ENCODE measurements at places on chromosomes 12 and 14.
A peak's percentile ranks its signal among the peaks of the same experiment; 100 is the strongest.

DNA sequence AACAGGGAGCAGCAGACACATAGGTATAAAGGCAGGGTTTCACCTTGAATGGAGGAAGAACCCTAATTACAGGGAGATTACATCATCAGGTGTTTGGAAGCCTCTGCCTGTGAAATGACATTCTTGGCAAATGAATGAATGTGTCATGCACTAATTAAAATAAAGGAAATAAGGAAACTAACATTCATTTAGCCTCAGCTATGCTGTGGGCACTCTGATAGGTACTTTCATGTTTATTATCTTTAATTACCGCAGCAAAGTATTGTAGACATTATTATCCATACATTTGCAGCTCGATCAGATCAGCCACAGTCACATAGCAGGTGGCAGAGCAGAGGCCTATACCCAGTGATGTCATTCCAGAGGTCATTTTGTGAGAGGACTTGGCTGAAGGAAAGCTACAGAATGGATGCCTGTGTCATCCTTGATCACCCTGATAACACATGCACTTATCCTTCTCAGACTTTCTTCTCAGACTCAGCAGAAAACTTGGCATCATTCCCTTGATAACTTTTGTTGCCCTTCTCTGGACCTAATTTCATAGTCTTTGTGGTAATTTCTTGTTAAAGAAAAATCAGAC is 18.4 kb downstream of the ZNF664 start:
- DNase-seq: no peak

- no peak for DNase-seq
These were observed 3.9 kb upstream of the LHX5 start for GRCh38 chr12:113475451-113476175.

DNA sequence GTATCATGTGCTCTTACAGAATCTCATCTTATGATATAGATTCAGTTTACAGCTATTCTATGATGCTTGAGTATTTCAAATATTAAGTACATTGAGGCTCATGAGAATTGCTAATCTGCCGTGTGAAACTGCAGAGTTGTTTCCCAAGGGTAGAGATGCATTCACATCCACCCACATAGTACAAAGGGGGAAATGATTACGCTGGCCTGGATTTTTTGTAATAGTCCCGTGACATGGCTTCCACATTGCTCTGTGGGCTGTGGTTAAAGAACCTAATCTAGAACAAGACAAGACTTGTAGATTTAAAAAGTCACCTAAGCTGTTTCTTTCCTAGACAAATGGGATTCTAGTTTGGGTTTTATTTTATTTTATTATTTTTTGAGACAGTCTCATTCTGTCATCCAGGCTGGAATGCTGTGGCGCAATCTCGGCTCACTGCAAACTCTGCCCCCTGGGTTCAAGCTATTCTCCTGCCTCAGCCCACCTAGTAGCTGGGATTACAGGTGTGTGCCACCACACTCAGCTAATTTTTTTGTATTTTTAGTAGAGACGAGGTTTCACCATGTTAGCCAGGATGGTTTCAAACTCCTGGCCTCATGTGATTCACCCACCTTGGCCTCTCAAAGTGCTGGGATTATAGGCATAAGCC is 13.0 kb upstream of the RIOX1 start:
- DNase-seq: no peak

DNA sequence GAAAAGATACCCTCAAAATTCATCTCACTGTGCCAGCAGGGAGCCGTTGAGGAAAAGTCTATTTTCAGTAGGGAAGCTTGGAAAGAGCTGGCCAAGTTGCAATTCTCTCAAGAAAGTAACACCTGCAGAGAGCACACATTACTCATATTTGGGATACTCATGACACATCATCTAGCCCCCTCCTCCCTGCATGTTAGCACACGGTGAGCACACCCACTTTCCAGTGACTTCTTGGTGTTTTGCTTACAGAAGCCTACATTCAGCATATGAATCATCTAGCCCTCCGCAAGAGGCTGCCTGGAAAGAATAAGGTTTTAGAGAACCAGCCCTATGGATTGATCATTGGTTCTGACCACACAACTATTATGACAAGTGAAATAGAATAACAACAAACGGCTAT is 124.5 kb downstream of the PTPRO start:
- DNase-seq: no peak

- DNase-seq: no peak
These were observed 160.6 kb downstream of the ANO4 start for GRCh38 chr12:100955139-100955538.

DNA sequence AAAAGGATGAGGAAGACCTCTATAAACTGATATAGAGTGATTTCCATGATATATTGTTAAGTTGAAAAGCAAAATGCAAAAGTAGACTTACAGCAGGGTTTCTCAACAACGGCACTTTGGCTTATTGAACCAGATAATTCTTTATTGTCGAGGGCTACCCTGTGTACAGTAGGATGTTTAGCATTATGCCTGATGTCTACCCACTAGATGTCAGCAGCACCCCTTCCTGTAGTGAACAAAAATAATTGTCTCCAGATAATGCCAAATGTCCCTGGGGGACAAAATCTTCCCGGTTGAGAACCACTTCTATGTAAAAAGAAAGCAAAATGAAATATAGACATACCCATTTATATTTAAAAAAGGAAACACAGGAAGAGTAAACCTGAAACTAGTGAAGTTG is 32.4 kb downstream of the ABCD2 start:
- DNase-seq: peak; percentile 1

DNA sequence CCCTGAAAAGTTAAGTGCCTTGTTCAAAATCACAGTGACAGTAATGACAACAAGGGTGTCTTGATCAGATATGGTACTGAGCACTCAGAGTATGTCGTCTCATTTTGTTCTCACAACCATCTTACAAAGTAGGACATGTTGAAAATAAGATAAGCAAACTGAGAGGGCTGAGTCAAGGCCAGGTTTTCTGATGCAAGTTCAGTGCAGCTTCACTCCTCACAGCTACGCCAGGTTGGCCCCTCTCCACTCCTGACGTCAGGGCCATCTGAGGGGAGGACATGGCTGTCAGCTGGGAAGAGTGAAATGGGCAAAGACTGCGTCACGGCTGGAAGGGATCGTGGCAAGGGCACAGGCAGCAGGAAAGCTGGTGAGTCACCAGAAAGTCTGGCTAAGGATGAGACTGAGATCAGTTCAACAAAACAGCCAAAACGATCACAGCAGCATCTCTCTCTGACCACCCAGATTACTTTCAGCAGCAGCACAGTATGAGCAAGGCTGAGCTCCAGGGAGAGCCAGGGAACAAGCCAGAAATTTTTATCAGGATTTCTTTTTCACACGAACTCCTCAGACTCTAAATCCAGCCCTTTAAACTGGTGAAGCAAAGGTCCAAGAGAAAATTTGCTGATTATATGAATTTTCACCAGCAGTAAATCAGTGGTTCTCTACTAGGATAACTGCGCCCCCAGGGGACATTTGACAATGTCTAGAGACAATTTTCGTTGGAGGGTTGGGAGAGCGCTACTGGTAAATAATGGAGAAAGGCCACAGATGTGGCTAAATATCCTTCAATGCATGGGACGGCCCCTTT is 297.9 kb upstream of the AMIGO2 start:
- no peak for DNase-seq

- no peak for DNase-seq
These were observed 895.6 kb downstream of the SLC6A15 start for GRCh38 chr12:84016956-84017355.

Measured in activated CD4-positive, CD25-positive, alpha-beta regulatory T cell (primary cell).